ENCODE measurements at places on chromosomes 11 and 22.
A peak's percentile ranks its signal among the peaks of the same experiment; 100 is the strongest.

GRCh38 chr11:17014833-17015626 lies 816 bp upstream of the PLEKHA7 start:
- DNase-seq = peak; percentile 27

- DNase-seq = no peak
These were observed 78.4 kb downstream of the MED15 start for GRCh38 chr22:20585639-20586402.

DNA sequence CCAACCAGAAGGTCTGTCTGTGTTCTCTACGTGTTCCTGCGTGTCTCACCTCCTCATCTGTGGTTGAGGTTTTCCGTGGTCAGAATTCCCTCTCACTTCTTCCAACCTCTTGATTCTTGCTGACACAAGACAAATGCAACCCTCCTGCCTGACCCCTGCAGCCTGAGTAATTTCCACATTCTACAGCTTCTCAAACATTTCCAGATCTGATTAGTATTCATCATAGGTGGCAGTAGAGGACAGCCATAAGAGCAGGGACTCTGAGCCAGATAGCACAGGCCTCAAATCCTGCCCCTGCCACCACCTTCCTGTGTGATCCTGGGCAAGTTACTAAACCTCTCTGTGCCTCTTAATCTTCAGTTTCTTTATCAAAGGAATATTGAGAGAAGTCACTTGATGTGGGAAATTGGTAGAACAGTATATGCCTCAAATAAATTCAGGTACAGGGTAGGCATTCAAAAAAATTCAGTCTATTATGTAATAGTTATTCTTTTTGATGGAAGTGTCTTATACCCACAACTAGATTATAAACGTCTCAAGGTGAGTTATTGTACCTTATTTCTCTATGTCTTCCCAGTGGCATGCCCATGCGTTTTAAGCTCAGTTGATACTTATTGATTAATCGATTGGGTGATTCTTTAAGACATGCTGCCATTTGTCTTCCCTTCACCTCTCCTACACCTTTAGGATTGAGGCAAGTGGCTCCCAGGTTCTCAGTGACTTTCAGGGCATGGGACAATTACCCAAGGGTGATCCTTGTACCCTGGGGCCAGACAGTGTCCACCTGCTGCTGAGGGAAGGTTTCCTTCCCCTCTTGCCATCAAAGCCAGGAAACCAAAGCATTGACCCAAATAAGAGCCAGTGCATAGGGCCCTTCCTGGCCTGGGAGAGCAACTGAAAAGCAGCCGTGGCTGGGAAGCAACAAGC lies 19.6 kb downstream of the POU2AF1 start:
- no peak for DNase-seq

GRCh38 chr22:23384431-23384830 lies 195.7 kb downstream of the IGLL1 start:
- DNase-seq = no peak

GRCh38 chr11:109791337-109791736 lies 301.9 kb upstream of the ZC3H12C start:
- DNase-seq = no peak

GRCh38 chr11:45289369-45289768 lies 3.2 kb upstream of the SYT13 start:
- DNase-seq = peak; percentile 42

All from fibroblast of skin of right biceps (primary cell).